Choroid plexus epithelial cell (primary cell): ENCODE measurements at places on chromosomes 7 and 10.

DNA sequence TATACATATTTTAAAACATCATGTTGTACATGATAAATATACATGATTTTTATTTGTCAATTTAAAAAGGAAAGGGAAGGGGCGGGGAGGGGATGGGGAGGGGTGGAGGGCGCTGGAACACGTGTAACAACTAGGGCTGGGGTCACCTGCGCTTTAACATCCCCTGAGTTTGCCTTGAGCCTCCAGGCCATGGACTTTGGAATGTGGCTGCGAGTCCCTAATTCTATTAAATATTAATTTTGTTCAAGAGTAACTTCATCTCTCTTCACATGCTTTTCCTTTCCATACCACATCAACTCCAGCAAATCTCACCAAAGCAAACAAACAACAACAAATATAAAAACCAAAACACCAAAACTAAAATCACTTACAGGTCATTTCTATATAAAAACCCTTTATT lies 10.6 kb downstream of the IFIT5 start:
- DNase-seq, result no peak

DNA sequence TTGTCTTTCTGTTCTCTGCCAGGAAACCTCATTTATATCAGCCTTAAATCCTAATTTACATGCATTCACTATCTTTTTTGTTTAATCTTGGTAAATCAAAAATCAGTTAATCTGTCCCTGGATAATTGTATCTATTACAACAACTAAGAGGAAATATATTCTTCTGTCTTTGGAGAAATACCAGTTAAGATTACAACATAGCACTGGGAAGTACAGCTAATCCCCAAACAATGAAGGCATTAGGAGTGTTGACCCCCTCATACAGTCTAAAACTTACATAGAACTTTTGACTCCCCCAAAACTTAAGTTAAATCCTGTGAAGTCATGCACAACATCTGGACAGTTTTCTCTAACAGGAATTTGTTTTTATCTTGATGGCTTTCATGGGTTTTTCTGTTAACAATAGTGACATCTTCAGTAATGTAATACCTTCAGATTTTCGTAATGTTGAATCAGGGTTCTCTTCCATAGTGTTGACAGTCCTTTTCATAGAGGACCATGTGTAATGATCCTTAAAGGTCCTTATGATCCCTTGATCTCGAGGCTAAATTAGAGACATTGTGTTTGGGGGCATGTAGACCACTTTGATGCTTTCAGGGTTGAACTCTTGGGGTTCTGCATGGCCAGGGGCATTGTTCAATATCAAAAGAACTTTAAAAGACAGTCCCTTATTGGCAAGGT lies 24.1 kb upstream of the ABCC2 start:
- peak; percentile 22 for DNase-seq

DNA sequence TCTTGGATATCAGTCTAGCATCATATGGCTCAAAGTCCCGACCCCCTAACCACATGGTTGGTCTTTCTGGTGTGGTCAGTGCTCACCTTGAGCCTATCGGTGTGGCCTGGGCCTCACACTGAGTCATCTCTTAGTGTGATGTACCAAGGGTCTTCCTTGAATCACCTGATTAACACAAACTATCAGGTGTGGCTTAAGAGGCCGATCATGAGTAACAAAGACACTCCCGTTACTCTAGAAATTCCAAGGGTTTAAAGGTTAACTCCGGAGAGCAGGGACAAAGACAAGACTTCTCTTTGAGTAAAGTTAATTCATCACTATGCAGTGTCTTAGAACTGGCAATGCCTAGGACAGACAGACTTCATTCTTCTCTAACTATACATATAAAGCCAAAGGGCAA lies 52.3 kb upstream of the ARMC3 start:
- no peak for DNase-seq

- no peak for DNase-seq
These were observed 322.6 kb downstream of the TFEC start for GRCh38 chr7:115708013-115708341.

- DNase-seq, result no peak
These were observed 290.6 kb upstream of the PHYHIPL start for GRCh38 chr10:58885686-58886345.

DNA sequence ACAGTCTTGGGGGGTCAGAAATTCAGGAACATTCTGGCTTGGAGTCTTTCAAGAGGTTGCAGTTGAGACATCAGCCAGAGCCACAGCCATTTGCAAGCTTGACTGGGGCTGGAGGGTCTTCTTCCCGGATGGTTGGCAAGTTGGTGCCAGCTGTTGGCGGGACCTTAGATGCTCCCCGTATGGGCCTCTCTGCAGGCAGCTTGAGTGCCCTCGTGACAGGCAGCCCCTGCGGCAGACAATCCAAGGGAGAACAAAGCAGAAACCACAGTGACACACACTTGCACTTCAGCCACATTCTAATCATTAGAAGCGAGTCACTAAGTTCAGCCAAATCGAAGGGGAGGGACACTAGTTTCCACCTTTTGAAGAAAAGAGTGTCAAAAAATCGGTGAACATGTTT lies 59.4 kb upstream of the MXI1 start:
- DNase-seq, result no peak

GRCh38 chr10:22761569-22762220 lies 47.3 kb upstream of the PIP4K2A start:
- no peak for DNase-seq

- no peak for DNase-seq
These were observed 47.9 kb upstream of the FEZF1 start for GRCh38 chr7:122352454-122352853.

DNA sequence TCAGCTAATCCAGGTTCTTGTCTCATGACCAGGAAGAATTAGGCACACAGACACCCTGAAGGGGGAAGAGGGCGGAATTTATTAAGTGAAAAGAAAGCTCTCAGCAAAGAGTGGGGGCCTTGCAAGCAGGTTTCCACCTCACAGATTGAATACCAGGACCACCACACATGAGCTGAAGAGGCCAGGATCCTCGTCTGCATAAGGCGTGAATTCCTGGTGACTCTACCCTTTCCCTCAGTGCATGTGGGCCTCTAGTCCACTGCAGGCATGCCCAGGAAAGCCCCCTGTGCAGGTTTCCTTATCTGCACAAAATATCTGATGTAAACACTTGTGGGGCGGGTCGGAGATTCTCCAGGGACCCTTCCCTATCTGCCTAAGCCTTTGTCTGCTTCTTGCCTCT lies 782.1 kb upstream of the LRRN3 start:
- no peak for DNase-seq

DNA sequence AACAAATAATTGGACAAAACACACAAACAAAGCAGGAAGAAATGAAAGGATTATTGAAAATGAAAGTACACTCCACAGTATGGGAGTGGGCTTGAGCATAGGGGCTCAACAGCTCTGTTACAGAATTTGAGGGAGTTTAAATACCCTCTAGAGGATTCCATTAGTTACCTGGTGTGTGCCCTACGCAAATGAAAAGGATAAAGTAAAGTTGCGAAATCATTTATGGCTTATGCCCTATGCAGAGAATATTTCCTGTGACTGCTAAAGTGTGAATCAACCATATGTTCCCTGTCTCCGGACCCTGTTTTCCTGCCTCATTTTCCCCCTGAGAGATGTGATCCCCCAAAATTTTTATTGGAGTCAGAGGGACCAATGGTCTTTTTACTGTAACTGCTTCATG lies 634.6 kb upstream of the CNTNAP2 start:
- no peak for DNase-seq

DNA sequence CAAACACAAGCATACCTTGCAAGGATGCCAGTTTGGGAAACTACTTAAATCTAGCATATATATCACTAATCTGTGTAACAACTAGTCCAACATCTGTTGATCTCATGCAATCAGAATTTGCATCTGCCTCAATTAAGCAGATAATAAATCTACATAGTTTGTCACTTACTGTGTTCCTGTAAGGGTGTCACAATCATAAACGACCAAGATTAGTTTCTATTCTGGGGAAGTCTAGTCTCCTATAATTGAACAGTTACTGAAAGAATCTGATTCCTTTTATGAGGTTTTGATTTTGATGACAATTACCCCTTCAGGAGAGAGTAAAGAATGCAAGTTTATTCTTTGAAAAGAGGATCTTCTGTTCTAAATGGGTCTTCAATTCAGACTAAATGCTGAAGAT lies 85.5 kb upstream of the LRRN3 start:
- no peak for DNase-seq

DNA sequence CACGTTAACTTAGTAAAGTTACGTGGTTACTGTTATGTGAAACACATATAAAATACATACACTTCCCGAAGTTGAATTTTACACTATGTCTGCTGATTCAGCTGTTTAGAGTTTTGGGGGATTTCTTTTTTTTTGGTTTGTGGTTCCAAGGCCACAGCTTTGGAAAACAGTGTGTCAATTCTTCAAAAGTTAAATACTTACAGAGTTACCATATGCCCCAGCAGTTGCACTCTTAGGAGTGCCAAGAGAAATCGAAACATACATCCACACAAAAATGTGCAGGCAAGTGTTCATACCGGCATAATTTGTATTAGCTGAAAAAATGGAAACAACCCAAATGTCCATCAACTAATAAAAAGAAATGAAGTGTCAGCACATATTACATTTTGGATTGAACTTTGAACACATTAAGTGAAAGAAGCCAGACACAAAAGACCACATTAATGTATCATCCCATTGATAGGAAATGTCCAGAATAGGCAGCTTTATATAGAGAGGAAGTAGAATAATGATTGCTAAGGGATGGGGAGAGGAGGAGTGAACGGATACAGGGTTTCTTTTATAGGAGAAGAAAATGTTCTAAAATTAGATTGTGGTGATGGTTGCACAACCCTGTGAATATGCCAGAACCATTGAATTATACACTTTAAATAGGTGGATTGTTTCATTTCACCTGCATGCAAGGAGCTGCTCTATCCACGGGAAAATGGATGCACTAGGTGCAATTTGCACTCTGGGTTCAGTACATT lies 17.6 kb downstream of the APBB1IP start:
- DNase-seq, result no peak

GRCh38 chr10:120643351-120643750 lies 186.3 kb downstream of the PLPP4 start:
- DNase-seq, result no peak

DNA sequence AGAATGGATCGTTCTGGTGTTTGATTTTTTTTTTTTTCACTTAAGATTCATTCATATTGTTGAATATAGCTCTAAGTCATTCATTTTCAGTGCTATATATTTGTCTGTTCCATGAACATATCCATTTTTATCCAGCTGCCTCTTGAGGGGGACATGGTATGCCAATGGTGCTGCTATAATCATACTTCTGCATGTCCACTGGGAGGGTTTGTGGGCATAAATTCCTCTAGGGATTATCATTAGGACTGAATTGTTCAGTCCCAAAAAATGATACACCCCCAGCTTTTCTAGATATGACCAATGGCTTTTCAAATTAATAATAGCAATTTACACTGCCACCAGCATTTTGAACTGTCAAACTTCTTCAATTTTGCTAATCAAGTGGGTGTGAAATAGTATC lies 41.1 kb downstream of the CAV1 start:
- DNase-seq, result no peak

DNA sequence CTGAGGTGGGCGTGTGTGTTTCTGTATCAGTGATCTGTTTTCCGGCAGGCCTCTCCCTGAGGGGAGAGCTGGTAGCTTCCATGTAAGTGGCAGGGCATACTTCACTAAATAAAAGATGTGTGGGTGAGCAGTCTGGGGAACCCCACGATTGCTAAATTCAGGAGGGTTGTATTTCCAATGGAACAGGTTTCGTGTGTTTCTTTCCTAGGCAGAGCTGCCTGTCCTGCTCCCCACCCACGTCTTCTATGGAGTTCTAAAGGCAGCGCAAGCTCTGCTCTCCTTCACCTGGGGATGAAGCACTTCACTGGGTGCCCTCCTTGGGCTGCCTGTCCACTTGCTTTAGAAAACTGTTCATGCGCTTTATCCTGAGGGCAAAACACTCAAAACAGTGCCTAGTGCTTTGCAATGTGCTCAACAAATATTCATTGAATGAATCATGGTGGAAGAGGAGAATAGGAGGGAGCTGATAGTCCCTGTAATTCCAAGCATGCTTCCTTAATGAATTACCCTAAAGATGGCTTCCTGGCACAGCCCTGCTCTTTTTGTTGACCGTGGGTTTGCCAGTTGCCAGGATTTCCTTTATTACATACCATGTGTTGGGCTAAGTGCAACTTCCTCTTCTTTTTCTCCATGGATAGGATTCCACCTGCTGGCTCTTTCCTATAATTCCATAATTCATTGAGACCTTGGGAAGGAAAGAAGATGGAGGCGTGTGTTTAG lies 50.6 kb upstream of the SRPK2 start:
- DNase-seq, result peak; percentile 48

DNA sequence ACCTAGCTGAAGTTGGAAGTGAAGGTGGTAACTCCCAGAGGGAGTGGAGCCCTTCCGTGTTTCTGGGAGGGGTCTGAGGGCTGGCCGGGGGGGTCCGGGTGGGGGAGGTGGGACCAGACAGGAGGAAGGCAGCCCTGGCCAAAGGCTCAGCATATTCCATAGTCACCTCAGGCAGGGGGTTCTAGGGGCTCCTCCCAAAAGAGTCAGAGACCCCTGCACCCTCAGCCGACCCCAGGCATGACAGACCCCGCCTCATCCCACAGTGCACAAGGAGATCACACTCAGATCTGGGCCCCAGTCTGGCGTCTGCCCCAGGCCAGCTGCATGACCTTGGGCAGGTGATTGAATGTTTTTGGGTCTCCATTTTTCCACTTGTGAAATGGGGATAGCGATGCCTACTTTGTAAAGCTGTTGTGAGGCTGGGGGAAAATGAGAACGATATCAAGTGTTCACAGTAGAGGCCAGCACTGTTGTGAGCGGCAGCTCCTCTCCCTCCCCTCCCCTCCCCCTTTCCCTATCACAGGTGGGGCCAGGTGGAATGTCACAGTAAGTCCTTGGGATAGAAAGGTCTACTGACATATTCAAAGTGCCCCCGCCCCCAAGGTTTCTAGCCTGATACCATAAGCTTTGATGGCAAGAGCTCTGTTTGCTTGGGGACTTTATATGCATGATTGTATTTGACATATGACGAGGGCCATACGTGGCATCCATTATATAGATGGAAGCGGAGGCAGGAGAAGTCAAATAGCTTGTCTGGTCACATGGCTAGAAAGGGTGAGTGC lies 33.3 kb downstream of the DNAJB12 start:
- no peak for DNase-seq

DNA sequence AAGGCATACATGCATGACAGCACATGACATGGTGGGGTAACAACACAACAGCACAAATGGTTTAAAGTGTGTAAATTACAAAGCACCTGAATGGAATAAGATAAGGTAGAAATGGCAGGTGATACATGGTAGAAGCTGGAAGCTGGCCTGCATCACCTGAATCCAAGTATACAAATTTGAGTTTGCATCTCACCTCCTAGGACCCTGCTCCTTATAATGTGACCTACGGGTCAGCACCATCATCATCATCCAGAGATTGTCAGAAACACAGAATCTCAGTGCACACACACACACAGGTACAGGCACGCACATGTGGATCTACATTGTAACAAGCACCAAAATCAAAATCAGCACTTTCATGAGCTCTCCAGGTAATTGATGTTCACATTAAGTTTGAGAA lies 1048.2 kb upstream of the AUTS2 start:
- DNase-seq, result no peak
